ENCODE measurements at places on chromosomes 2 and 18. TPM values are rescaled to one million over a fixed set of nuclear protein-coding genes. Genes with fewer than 3 reads are reported as not detected.
A peak's percentile ranks its signal among the peaks of the same experiment; 100 is the strongest.

DNA sequence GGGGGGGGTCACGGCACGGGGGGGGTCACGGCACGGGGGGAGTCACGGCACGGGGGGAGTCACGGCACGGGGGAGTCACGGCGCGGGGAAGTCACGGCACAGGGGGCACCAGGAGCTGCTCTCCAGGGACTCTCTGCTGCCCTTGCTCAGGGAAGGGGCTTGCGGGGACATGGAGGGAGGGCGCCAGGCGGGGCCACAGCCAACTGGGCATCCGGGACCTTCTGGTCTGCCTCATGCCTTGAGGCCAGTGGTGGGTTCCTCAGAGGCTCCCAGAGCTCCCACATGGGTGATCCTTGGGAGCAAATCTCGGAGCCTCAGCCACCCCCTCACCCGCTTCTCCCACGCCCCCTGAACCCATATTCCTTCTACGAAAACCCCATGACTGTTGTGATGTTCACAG is 55.8 kb upstream of the TMEM18 start:
- DNase-seq = no peak

GRCh38 chr2:26580751-26581150 is 60.4 kb downstream of the CIB4 start:
- DNase-seq = no peak

DNA sequence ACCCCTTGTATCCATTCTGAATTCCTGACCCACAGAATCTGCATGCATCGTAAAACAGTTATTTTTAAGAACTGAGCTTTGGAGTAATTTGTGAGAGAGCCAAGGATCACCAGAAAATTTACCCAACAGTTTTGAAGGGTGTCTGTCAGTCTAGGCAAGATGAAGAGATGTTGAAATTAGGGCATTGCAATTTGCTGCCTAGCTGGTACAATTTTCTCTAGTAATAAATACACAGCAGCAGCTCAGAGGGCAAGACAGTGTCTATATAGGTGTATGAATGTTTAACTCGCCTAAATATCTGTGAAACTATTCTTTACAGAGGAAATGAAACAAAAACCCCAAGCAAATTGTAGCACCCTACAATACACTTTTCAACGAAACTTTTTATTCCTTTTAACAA is 377.8 kb upstream of the POU3F3 start:
- DNase-seq = no peak

- DNase-seq = no peak
Observed at GRCh38 chr18:77763530-77764145, 514.0 kb downstream of the GALR1 start.

GRCh38 chr2:171315781-171316180 is 118.0 kb downstream of the METTL8 start:
- DNase-seq = no peak

- peak; percentile 71 for DNase-seq
Observed at GRCh38 chr2:226644399-226644865, 155.2 kb downstream of the IRS1 start.

DNA sequence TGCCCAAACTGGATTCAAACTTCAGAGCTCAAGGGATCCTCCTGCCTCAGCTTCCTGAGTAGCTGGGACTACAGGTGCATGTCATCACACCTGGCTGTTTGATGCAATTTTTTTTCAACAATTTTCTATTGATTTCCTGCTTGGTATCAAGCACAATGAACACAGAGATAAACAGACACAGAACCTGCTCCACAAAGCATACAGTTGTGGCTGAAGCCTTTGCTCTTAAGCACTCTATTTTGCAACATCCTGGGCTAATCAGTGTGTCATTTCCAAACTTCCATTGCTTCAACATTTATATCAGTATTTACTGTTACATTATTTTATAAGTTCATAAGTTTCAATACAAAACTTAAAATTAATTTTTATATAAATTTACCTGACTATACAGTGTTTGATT is 79.4 kb downstream of the NEB start:
- DNase-seq = no peak

DNA sequence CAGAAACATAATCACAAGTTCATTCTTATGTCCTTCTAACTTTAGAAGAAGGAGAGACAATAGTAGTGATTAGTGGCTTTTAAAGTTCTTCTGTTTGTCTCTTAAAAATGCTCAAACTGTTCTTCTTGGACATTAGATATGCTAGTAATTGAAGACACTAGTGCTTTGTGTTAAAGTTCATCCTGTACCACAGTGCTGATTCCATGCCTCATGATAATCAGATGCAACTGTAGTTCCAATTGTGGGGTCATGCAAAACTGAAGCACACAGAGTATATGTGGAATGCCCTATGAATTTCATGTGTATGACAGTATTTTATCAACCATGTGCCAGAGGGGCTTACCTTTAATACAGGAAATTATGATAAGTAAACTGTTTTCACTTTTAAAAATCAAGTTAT is 11.4 kb upstream of the KCNJ13 start:
- no peak for DNase-seq

PSMA8 gene
- 0.31 TPM for polyA plus RNA-seq

- no peak for DNase-seq
Observed at GRCh38 chr18:261398-262073, 6.3 kb downstream of the THOC1 start.

RESP18 gene
- not detected for polyA plus RNA-seq

GRCh38 chr2:172416447-172417058 is 10.8 kb upstream of the ITGA6 start:
- no peak for DNase-seq
